ENCODE measurements at places on chromosomes 16 and 17. TPM values are rescaled to one million over a fixed set of nuclear protein-coding genes. Genes with fewer than 3 reads are reported as not detected.
A peak's percentile ranks its signal among the peaks of the same experiment; 100 is the strongest.

- DNase-seq = no peak
Measured at GRCh38 chr17:9924735-9925191, 19.7 kb upstream of the RCVRN start.

- DNase-seq = no peak
Measured at GRCh38 chr16:79601092-79601930, 774 bp upstream of the MAF start.

The IRF8 gene
- total RNA-seq = 1.6 TPM

DNA sequence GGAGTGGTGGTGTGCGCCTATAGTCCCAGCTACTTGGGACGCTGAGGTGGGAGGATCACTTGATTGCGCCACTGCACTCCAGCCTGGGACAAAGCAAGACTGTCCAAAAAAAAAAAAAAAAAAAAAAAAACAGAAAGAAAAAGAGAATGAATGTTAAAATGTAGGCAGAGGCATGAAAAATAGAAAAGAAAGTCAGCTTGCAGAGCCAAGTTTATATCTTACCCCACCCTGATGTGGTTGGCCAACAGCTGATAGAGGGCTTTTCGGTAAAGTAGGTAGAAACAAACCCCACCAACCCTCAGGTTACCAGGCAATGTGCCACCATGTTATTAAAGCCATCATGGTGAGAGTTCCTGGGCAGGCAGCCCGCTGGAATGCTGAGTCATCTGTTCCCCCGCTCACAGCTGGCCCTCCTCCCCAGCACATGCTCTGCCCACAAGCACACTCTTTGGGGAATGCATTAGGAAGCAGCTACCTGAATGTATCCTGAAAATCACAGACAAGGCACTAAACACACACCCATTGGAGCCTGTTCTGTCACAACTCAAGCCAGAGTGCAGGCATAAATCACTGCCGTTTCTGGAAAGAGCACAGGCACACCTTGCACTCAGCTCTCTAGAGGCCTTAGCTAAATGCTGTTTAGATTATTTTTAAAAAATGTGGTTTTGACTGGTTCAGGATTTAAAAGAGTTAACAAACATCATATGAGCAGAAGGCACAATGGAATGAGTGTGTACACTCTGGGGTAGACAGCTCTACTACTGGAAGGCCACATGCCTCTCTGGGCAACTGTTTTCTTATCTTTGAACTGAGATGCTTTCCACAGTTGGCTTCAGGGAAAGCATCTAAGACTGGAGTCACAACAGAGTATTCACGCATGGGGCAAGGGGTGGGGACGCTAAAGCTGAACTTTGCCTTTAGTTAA lies 128.5 kb downstream of the PARN start:
- peak; percentile 89 for DNase-seq

GRCh38 chr17:33266116-33266515 lies 27.0 kb downstream of the ASIC2 start:
- no peak for DNase-seq

DNA sequence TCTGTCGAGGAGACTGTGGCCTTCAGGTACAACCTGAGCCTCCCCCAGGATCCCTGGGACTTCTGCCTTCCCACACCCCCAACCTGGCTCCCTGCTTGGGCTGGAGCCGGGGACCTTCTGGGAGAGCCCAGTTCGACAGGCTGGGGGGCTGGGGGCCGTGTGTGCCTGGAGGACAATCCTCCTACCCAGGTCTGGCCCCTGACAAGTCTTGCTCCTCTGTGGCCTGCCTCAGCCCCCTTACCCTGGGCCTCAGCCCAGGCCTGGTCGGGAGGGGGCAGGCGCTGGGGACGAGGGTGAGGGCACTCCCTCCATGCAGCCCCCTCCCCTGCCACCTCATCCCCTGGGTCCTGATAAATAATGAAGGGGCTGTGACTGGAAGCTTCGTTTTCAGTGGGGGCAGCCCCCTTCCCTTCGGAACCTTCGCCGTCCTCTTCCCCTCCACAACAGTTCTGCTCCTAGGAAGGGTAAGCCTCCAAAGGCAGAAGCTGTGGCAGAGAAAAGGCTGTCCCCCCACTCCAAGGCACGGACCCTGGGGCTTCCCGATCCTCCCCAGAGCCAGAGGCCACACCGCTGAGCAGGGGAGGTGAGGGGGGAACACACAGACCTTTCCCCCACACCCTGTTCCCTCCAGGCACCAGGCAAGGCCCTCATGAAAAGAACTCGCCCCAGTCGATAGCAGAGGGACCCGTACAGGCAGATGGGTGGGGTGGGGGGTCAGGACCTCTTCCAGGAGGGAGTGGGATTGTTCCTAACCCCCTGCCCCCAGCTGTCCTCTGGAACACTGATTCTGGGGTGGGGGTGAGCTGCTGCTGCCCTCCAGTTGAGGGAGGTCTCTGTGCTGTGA lies 5.0 kb upstream of the BAHCC1 start:
- DNase-seq = no peak

DNA sequence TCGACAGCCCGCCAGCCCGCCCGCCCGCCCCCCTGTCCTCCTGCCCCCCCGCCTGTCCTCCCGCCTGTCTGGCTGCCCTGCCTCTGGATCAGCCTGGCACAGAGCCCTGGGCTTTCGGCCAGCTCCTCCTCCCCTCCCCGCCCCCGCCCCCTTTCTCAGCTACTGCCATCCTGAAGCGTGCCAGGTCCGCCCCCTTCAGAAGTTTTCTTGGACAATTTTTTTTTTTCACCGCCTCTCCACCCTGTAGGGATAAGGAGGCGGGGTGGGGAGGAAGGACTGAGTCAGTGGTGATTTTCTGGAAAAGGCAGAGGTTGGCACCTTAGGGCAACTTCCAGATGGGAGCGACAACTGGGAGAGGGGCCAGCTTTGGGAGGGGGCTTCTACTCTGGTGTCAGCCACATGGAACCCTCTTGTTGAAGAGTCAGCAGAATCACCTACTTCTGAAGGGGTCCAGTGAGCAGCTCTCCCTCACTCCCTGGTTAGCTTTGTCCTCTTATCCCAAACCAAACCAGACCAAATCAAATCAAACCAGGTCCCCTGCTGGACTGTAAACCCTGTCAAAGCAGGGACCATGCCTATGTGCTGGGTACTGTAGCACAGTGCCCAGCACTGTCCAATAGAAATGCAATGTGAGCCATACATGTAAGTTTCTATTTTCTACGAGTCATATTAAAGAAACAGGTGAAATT lies 19.7 kb downstream of the IGF2BP1 start:
- DNase-seq = no peak

GRCh38 chr16:5205361-5206040 lies 107.9 kb upstream of the EEF2KMT start:
- DNase-seq = no peak

The TBC1D3C gene
- not detected for total RNA-seq

DNA sequence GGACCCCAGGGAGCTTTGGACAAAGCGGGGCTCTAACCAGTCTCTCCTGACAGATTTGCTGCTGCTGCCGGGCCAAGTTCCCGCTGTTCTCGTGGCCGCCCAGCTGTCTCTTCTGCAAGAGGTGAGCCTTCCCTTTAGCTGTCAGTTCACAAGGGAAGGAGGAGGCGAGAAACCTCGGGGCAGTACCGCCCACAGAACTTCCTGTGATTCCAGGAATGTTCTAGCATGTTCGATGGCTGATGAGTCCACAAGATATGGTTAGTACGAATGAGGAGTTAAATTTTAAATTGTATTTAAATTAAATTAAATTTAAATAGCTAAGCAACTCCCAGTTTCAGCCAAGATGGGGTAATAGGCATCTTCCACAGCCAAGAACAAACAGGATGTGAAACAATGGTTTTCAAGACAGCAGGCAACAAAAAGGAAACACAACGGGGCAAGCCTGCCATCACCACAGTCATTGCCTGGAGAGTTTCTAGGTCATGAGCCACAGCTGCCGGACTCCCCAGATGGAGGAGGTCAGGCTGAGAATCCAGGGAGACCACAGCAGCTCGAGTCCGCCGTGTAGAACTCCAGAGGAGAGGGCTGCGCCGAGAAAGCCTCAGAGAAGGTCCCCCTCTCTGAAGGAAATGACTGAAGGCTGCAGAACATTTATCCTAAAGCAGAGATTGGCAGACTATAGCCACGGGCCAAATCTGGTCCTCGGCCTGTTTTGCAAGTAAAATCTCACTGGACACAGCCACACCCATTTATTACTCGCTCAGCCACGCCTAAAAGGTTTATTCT lies 9.5 kb upstream of the TCF25 start:
- no peak for DNase-seq

GRCh38 chr17:57859601-57860413 lies 10.0 kb upstream of the MRPS23 start:
- no peak for DNase-seq

The FAM20A gene
- total RNA-seq = 14.7 TPM

GRCh38 chr16:74450967-74451760 lies 29.9 kb upstream of the CLEC18B start:
- DNase-seq = no peak

The ZNF629 gene
- 22.7 TPM for total RNA-seq

DNA sequence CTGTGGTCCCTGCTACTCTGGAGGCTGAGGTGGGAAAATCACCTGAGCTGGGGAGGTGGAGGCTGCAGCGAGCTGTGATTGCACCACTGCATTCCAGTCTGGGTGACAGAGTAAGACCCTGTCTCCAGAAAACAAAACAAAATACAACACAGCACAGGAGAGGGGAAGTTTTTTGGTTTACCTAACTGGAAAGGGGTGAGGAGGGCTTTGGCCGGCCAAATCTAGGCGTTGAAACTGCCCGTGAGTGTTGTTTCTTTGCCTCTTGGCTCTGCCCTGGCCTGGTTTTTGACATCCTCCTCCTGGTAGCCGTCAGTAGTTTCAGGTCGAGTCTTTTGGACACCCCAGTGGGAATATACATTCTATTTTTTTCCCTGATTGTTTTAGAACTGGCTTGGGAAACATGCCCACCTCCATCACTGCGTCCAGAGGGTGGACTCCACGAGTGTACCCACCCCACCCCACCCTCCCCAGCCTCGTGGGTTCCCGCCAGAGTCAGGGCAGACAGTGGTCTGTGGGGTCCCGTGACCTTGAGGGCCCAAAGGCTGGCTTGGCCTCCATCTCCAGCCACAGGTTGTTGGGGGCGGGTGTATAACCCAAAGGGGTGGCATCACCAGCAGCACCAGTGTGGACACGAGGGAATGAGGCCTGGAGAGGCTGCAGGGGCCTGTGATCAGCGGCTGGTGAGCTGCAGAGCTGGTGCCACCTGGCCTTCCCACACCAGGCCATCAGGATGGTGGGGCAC lies 42.7 kb downstream of the NT5M start:
- no peak for DNase-seq

The TIGD7 gene
- total RNA-seq = 8.2 TPM

- no peak for DNase-seq
Measured at GRCh38 chr16:35308674-35309073, 1849.3 kb downstream of the TP53TG3F start.

GRCh38 chr17:7323731-7324437 lies 5.3 kb downstream of the NEURL4 start:
- no peak for DNase-seq

The KRTAP2-3 gene
- total RNA-seq = not detected

The INCA1 gene
- 1.8 TPM for total RNA-seq

The LRRC75A gene
- total RNA-seq = 1.4 TPM

GRCh38 chr17:48769009-48769675 lies 40.6 kb upstream of the HOXB13 start:
- peak; percentile 29 for DNase-seq

The TMEM238L gene
- not detected for total RNA-seq

DNA sequence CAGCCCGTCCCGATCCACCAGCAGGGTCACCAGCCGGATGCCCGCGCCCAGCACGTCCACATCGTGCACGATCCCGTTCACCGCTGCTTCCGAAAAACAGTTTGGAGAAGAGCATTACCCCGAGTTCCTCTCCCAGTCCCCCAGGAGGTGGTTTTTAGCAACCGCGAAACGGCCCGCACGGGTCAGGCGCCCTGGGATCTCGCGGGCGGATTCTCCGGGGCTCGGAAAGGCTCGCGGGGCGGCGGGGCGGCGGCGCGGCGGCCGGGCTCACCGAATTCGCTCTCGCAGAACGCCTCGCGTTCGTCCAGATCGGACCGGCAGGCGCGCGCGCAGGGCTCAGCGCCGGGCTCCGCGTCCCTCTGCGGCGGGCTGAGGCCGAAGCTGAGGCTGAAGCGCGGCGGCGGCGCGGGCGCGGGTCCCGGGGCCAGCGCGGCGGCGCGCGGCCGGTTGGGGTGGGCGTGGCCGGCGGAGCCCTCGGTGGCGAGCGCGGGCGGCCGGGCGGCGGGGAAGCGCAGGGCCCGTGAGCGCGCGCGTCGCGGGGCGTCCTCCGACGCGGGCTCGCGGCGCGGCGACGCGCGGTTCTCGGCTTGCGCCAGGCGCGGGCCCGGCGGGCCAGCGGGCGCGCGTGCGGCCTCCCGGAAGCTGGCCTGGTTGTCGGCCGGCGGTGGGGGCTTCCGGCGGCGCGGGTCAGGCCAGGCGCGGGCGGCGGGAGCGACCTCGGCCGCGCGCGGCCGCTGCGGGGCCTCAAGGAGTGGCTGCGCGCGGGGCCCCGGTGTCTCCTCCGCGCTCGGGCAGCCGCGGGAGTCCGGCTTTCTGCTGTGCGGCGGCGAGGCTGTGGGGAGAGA lies 2.9 kb downstream of the C17orf58 start:
- peak; percentile 90 for DNase-seq

The TBC1D3E gene
- not detected for total RNA-seq

DNA sequence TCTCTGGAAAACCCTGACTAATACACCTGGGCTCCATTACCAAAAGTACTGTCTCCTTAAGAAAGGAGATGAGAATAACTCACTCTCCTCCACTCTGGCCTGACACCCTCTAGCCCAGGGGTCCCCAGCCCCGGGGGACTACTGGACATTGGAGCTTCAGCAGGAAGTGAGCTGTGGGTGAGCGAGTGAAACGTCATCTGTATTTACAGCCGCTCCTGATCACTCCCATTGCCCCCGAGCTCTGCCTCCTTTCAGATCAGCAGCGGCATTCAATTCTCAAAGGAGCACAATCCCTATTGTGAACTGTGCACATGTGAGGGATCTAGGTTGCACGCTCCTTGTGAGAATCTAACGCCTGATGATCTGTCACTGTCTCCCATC lies 126.3 kb upstream of the TNRC6C start:
- no peak for DNase-seq

GRCh38 chr16:14151256-14152030 lies 80.3 kb downstream of the MRTFB start:
- DNase-seq = no peak

DNA sequence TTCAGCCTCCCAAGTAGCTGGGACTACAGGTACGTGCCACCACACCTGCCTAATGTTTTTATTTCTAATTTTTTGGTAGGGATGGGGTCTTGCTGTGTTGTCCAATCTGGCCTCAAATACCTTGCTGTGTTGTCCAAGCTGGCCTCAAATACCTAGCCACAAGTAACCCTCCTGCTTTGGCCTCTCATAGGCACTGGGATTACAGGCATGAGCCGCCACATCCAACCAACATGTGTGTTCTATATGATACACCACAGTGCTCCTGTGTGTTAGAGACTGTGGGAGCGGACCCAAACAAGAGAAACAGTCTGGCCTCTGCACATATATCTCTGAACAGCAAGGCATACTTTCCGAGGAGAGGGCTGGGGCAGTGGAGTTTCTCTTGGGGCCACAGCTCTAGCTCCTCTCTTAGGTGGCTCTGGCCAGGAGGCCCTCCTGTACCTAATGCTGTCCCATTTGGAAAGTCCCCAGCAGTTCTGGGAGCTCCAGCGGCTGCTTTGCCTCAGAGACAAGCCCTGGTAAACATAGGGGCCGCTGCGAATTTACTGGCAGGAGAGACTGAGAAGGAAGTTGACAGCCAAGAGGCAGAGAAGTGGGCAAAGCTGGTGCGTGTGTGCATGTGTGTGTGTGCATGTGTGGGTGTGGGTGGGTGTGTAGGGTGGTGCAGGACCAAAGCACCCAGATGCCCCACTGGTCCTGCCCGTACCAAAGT lies 95.0 kb downstream of the RAB11FIP4 start:
- no peak for DNase-seq

The ITGAD gene
- total RNA-seq = not detected

- DNase-seq = no peak
Measured at GRCh38 chr17:81819708-81820107, 13.4 kb downstream of the MCRIP1 start.

- no peak for DNase-seq
Measured at GRCh38 chr16:46991729-46992704, 18.5 kb upstream of the DNAJA2 start.
